ENCODE measurements at places on chromosomes 13 and 19. TPM values are rescaled to one million over a fixed set of nuclear protein-coding genes. Genes with fewer than 3 reads are reported as not detected.

DNA sequence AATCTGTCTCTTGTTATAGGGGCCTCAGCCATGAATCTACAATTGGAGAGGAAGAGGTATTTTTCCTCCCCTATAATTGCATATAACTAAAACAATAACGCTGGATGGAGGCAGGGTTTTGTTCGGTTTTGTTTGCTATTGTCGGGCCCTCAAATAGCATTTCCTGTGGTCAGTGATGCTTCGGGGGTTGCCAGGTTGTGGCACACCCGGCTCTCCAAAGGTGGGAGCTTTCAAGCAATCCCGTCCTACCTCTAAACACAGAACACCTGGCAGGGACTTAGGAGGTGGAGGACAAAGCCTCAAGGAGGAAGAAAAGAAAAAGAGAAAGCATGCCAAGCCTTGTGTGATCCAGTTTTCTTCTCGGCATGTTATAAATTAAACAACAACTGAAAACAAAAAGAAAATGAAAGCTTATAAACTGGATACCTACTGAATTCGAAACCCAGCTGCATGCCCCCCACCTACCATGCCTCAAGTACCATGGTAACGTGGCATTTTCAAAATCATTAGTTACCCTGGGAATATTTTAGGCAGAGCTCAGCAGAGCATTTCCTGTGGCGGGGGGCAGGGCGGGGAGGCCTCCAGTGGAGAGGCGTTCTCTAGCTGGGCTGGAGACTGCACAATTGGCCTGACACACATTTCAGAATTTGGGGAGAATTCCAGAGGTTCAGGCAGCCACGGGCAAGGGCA, 213.8 kb downstream of the DCLK1 start:
- DNase-seq, result no peak

GRCh38 chr13:45339399-45339798, 1.6 kb downstream of the TPT1 start:
- DNase-seq, result no peak

GRCh38 chr19:7762719-7763293, at the start of gene CLEC4M:
TSS of gene CLEC4M (plus strand) at chr19:7763243. CDS start at chr19:7763267, 24 bp downstream.
- no peak for DNase-seq

- no peak for DNase-seq
These were observed 9.6 kb upstream of the PRKD2 start for GRCh38 chr19:46726551-46726950.

DNA sequence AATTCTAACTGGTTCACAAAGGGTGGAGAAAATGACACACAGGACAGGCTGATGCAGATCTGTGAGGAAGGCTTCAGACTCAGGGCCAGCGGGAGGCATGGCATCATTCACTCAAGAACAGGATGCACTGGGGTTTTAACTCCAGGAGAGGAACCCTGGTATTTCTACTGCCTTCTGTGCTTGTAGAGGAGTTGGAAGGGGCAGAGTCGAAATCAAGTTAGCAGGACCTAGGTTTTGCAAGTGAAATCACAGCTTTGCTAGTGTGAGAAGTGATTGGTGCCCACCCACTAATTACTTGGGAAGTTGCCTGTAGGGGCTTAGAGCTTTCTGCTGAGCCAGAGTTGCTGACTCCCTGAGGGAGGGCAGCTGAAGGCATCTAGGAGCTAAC, 92.7 kb downstream of the AKAP11 start:
- peak; percentile 76 for DNase-seq

- DNase-seq, result peak; percentile 74
These were observed 1.1 kb upstream of the CALR start for GRCh38 chr19:12937093-12937926.

DNA sequence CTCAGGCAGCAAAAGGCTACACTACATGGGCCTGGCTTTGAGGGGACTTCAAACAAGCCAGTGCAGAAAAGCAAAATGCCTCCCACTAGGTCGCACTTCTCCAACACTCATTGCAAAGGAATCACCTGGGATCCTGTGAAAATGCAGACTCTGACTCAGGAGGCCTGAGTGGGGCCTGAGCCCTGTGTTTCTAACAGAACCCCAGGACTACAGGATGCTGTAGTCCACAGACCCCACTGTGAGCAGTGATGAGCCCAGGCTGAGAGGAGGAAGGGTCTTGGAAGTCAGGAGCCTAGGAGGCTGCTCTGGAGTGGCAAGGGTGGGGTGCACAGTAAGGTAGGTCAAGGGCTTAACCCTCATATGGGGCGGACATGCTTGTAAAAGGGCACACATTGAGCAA, 46.7 kb upstream of the SERP2 start:
- DNase-seq, result no peak

GRCh38 chr19:39087907-39088686, 3.9 kb downstream of the ACP7 start:
- DNase-seq, result no peak

- DNase-seq, result no peak
These were observed 307.0 kb downstream of the ZNF536 start for GRCh38 chr19:30679153-30679702.

DNA sequence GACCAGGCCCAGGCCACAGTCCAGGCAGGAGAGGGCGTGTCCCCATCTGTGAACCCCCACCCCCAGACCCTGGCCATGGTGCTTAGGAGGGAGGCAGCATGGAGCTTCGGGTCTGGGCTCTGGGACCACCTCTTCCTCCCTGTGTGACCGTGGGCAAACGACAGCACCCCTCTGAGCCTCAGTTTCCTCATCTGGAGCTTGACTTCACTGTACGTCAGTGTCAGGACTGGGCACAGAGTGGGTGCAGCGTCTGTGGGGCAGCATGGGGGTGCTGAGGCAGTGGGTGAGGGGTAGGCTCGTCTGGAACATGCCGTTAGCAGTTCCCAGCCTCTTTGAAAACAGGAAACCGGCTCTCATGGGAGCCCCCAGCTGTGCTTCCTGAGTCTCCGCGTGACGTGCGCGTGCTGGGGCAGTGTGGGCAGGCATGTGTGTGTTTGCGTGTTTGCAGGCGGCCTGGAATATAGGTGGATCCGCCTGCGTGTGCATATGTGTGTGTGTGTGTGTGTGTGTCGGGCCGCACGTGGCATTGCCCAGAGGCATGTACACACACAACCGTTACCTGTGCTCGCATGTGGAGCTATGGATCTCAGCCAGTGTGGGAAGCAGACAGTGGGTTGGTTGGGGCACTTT, 15.8 kb downstream of the ARRDC2 start:
- DNase-seq, result no peak

DNA sequence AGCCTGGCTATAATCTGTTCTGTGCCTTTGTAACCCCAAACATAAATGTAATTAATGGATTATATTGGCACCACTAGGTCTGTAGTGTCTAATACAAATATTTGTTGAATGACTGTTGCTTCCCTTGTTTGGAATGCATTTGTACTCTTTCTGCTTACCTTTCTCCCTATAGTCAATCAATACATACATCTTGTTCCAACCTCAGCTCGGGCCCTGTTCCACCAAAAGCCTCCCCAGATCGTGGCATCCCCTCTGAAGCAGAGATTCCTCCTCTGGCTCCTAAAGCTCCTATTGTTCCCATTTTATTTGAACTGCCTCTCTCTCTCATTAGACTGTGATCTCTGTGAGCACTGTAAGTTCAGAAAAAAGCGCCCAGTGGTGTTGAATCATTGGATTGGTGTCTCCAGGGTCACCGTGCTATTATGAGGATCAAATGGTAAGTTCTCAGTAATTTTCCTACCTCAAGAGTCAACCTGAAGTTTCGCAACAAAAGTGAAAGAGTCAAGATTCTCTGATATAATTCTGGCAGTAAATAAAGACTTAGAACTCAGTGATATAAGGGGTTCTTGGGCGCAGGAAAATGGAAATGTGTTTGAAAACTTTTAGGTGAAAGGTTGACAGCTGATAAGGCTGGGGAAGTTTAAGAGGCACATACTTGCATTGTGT, 151.5 kb downstream of the KLF5 start:
- DNase-seq, result no peak

DNA sequence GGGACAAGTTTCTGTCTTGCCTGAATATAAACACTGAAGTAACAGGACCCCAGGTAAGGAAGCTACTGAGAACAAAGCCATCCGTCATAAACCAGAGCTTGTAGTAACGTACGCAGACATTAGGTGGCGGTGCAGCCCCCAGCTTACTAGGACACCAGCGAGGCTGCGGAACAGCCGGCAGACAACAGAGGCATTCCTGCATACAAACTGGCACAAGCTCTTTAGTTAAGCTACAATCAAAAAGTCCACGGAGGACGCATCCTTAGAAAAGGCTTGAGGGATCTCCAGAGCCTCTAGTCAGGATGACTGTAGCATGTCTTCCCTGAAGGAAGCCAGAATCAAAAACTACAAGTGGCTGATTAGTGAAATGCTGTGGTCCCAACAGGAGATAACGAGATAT, 26.2 kb downstream of the ZNF160 start:
- peak; percentile 60 for DNase-seq

GRCh38 chr13:46598140-46598819, 45.3 kb downstream of the LRCH1 start:
- DNase-seq, result peak; percentile 49

DNA sequence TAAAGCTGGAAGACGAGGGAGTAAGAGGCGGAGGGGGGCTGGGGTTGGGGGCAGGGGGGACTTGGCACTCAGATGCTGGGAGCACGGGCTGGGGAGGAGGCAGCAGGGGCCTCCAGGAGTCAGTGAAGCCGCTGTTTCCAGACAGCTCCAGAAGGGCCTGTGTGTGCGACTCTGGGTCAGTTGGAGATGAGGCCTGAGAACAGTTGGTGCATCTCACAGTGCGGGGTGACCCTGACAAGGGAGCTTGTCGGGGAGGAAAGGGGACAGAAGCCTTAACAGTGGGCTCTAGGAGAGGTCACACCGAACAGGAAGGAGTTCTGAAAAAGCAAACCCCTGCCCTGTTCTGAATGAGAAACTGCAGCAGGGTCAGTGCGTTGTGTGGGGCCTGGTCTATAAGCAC, 11.2 kb downstream of the NAXD start:
- DNase-seq, result no peak

GRCh38 chr13:87954091-87954490, 282.9 kb downstream of the SLITRK5 start:
- DNase-seq, result no peak

DNA sequence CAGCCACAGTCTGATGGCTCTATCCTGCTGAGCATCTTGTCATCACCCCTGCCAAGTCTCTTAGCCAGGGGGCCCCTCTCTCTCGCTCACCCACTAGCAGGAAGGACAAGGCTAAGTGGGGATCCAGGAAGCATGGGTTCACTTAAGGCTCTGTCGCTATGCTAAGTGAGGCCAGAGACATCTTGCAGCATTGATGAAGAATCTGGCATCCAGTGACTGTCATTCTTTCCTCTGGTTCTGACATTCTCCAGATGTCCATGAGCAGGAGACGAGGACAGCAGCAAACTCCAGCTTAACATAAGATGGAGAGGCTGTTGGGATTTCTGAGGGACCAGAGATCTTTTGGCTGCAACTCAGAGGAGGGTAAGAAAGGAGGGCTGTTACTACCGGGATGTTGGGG, 230.2 kb downstream of the TSHZ3 start:
- no peak for DNase-seq

- no peak for DNase-seq
These were observed 9.5 kb upstream of the COMP start for GRCh38 chr19:18800636-18801035.

GRCh38 chr13:98415326-98416070, 161.4 kb downstream of the STK24 start:
- DNase-seq, result no peak

DNA sequence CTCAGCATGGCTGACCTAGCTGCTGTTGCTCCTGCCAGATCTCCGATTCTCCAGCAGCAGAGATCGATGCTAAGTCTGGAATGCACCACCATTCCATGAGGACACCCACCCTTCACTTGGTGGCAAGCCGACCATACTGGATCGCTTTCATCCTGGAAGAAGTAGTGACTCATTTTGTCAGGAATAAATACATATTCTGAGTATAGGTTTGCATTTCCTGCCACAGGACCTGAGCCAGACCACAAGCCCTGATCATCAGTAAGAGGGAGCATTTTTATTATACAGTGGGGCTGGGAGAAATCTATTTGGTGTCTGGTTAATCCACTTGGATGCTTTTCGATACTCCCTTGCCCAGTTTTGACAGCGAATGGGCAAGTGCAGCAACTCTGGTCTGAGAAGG, 10.9 kb upstream of the KCTD15 start:
- DNase-seq, result no peak

DNA sequence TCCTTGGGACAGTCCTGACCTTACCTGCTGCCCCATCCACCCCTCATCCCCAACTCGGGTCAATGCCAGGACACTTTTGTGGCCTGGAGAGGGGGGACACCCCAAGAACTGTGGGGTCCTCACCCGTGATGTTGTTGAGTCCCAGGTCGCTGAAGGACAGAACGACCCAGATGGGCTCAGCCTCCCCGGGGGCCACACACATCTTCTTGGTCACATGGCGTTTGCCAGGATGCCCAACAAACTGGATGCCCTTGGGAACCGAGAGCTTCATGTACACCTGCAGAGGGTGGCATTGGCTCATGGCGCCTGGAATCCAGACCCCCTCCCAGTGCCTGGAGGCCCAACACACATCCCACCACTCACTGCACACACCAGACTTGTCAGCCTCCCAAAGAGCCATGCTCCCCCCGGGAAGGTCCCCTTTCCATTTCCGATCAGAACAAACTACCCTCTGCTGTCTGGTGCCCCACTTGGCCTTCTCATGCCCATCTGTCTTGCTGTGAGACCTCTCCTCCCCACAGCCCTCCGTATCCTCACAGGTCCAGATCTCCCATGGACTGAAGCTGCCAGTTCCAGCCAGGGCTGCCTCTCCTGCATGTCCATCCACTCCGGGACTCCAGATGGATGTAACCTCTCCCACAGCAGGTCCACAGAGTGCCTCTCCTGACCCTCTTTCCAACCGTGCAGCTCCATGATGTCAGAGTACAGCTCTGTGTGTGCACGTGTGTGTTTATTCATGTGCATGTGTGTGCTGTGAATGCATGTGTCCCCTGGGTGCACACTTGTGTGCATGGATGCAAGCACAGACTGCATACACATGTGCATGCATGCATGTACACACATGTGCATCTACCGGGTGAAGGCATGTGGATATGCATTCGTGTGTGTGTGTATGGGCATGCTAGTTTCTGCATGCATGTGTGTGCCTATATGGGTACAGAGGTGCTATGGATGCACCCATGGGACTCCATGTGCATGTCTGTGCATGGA, 58.4 kb downstream of the F2RL3 start:
- DNase-seq, result no peak

- DNase-seq, result peak; percentile 59
These were observed 113.3 kb upstream of the SPRY2 start for GRCh38 chr13:80454245-80454644.

HCN2 gene
- total RNA-seq, result not detected

C5AR1 gene
- 0.11 TPM for total RNA-seq

FFAR2 gene
- total RNA-seq, result not detected

PNMA8A gene
- total RNA-seq, result not detected

KIR3DL2 gene
- not detected for total RNA-seq

MRPL57 gene
- 35.2 TPM for total RNA-seq

KLK1 gene
- total RNA-seq, result not detected

ACP5 gene
- total RNA-seq, result 24.0 TPM

MCEMP1 gene
- not detected for total RNA-seq

CD70 gene
- total RNA-seq, result 12.6 TPM

C19orf53 gene
- 117 TPM for total RNA-seq

DHDH gene
- 3.3 TPM for total RNA-seq

PEX11G gene
- total RNA-seq, result 1.8 TPM

PCCA gene
- total RNA-seq, result 7.0 TPM
